ENCODE measurements at places on chromosomes 1 and 21.

- DNase-seq = no peak
Measured at GRCh38 chr1:5640845-5641244, 351.4 kb downstream of the NPHP4 start.

DNA sequence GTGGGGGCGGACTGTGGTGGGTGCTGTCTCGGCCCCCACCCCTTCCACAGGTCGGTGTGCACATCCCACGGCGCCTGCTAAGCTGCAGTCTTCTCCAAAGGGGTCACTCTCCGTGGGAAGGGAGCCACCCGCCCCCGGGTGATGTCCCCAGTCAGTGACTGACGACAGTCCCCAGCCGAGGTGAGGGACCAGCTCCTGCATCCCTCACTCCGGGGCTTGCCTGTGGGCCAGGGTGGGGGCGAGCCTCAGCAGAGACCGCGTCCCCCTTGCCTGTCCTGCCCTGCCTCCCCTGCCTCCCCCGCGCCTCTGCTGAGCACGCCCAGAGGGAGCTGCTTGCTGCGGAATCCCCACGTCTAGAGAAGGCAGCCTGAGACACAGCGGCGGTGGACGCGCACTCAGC is 35.9 kb upstream of the PDE9A start:
- DNase-seq = no peak

- DNase-seq = no peak
Measured at GRCh38 chr1:163928651-163929050, 606.9 kb downstream of the NUF2 start.

DNA sequence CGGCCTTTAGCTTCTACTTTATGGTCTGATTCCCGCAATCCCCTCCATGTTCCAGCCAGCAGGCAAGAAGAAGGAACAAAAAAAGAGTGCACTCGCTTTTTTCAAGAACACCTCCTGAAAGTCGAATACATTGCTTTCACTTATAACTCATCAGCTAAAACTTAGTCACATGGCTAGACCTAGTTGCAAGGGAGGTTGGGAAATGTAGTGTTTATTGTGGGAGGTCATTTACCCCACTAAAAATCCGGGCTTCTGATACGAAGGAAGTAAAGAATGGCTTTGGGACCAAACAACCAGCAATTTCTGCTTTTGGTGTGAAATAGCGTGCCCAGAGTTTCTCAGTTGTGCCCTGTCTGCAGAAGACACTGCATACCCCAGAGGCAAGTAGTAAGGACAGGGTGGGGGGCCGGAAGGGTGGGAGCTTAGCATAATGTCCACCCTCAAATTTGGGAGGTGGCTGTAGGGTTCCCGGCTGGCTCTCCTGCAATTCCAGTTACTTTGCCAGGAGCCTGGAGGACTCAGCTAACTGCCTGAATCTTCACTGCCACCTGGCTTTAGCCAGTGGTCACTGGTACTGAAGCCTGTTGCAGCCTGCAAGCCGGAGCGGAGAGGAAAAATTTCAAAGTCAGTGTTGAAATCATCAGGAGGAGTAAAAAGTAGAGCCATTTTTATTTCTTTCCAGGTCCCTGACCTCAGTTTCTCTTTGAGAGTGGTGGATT is 57.7 kb upstream of the F3 start:
- no peak for DNase-seq

DNA sequence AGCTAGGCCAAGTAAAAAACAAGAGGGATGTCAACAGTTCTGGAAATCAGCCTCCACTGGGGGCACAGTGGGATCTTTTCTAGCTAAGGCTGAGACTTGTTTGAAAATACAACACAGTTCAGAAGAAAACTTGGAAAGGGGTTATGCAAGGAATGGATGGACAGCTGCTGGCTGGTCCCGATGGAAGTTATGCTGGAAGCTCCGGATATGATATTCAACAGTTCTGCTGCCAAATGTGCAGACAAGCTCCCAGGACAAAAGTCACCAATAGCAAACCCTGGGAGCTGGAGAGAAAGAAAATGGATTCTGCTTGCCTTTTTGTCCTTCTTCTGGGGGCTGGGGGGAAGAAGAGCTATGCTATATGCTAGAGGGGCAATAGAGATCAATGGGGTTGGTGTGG is 14.3 kb downstream of the LMX1A start:
- no peak for DNase-seq

DNA sequence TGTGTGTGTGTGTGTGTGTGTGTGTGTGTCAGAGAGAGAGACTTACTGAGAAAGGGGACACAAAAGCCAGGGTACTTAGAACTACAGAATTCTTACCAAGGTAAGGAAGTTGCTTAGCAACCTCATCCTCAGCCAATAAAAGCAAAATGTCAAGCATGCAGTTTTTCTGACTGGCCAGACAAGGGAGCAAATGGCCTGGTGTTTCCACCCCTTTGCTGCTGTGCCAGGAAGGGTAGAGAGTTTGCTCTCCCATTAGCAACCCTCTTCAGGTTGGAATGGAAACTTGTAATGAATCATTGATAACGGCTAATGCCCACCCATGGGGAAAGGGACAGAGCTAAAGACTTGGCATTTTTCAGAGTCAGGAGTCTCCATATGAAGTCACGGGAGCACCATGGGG is 10.6 kb downstream of the RXRG start:
- peak; percentile 4 for DNase-seq

- DNase-seq = peak; percentile 4
Measured at GRCh38 chr1:72636631-72637030, 354.3 kb upstream of the NEGR1 start.

DNA sequence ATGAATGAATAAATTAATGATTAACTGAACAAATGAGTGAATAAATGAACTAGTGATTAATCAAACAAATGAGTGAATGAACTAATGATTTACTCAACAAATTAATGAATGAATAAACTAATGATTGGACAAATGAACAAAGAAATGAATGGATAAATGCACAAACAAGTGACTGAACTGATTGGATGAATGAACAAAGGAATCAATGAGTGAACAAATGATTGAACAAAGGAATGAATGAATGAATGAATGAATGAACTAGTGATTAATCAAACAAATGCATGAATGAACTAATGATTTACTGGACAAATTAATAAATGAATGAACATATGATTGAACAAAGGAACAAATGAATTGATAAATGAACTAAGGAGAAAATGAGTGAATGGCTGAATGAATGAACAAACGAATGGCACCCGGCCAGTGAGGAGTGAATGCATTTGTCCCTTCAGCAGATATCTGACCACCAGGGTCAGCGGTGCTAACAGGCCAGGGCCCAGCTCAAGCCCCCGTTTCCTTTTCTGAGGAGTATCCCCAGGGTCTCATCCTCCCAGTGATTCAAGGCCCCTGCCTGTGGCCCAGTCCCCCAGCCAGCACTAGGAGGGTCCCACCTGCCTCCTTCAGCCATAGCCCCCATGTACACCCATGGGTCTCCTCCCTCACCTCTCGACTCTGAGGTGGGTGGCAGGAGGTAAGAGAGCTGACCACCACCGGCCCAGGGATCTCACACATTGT is 49.9 kb downstream of the WNT9A start:
- no peak for DNase-seq

DNA sequence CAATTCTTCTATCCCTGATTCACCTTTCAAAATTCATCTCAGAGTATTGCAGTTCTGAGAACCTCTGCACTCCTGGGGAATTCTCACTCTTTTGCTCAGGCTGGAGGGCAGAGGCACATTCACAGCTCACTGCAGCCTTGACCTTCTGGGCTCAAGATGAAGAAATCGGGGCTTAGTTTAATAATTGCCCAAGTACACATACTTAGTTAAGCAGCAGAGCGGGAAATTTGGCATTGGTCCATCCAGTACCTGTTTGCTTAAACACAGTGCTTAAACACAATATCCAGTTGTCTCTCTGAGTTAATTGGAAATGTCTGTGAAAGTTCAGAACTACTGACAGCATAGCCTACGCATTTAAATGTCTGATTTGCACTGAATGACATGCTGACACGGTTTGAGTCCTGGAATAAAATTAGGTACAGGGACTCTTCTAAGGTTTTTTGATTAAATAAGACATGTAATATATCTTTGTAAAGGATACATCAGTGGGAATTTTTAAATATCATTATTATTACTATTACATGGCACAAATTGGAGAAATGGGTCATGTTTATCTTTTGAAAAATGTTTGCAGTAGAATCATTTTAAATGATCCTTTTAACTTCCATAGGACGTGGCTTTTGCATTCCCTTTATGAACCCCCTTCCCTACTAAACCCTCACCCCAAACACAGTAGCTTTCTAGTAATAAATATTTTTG is 337.4 kb downstream of the SRGAP2C start:
- DNase-seq = peak; percentile 46

- no peak for DNase-seq
Measured at GRCh38 chr1:87464022-87464490, 135.4 kb downstream of the LMO4 start.

DNA sequence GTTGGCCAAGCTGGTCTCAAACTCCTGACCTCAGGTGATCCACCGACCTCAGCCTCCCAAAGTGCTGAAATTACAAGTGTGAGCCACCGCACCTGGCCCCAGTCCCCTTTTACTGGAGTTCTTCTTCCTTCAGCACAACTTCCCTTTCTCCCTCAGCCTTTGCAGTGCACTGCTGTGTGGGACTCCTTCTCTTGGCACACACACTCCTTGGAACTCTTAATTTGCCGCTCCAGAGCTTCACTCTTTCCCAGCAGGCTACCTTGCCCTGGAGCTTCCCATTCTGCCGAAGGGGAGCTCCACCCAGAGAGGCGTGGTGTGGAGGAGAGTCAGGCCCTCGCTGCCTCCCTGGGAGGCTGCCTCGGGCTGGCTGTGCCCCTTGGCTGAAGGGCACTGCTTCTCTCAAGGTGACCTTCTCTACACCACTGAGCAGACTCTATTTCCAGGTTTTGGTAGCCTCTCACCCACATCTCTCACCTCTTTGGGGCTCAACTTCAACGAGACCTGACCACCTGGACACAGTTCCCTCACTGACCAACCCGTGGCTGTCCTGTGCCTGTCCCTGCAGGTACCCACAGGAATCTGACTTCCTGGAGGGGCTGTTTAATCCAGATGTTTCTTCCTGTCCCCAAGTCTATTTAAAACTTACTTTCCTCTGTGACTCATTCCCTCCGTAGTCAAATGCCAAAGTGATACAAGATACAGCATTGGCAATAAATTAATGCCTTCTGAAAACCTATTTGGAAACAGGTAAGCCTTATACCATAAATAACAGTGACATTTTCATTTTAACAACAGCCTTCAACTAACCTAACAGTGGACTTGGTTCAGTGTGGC is 227.3 kb upstream of the KIAA0040 start:
- DNase-seq = no peak

DNA sequence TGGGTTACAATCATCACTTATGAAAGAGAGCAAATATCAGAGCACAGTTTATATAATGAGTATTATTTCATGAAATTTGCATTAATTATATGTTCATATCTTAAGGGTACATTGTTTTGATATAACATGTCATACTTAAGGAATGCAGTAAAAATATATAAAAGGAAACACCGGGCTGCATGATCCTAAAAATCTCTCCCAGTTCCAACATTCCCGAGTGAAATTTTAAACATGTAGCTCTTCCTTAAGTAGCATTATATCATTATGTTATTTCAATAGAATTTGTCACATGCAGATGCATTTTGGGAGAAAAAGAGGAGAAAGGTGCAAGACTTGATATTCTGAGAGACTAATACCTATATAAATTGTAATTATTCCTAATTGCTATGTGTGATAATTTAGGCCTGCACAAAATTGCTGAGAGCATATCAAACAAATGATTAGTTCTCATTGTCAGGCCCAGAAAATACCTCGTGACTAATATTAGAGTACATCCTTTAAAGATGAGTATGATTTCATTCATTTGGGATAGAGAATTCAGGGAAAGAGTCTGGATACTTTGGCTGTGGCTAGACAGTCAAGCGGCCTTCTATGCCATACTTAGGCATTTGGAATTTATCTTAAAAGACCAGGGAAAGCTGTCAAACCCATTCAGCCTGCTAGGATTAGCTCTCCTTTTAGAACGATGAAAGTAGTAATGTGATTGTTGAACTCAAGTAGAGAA is 86.8 kb downstream of the ADGRL2 start:
- no peak for DNase-seq

- no peak for DNase-seq
Measured at GRCh38 chr1:231985296-231986023, 358.9 kb downstream of the DISC1 start.

DNA sequence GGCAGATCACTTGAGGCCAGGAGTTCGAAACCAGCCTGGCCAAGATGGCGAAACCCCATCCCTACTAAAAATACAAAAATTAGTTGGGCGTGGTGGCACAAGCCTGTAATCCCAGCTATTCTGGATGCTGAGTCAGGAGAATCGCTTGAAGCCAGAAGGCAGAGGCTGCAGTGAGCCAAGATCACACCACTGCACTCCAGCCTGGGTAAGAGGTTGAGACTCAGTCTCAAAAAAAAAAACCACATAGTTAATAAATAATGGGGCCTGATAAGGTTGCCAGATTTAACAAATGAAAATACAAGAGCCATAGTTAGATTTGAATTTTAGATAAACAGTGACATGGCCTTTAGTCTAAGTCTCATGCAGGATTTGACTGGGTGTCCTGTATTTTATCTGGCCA is 175.7 kb downstream of the ZZZ3 start:
- DNase-seq = no peak

DNA sequence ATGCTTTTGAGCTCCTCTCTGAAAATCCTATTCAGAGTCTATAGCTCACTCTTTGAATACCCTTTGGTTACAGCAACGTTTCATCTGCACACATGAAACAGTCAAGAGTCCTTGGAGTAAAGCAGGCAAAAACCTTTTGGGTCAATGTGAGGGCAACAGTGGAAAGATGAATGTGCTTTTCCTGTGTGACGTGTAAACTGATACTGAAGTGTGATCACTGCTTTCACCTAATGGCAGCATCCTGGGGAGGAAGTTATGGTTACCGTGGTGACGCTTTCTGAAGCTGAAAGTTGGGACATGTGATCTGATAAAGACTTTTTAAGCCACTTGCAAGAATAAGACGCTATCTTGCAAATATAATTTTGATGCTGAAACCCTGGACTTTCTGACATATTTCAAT is 160.0 kb downstream of the SEC16B start:
- no peak for DNase-seq

GRCh38 chr1:12518931-12519692 is 98.9 kb downstream of the DHRS3 start:
- no peak for DNase-seq

- no peak for DNase-seq
Measured at GRCh38 chr1:84152649-84153056, 8.6 kb downstream of the PRKACB start.
